ENCODE measurements at places on chromosomes 5 and 9.

GRCh38 chr5:57007344-57007743, 55.4 kb upstream of the MIER3 start:
- no peak for DNase-seq

DNA sequence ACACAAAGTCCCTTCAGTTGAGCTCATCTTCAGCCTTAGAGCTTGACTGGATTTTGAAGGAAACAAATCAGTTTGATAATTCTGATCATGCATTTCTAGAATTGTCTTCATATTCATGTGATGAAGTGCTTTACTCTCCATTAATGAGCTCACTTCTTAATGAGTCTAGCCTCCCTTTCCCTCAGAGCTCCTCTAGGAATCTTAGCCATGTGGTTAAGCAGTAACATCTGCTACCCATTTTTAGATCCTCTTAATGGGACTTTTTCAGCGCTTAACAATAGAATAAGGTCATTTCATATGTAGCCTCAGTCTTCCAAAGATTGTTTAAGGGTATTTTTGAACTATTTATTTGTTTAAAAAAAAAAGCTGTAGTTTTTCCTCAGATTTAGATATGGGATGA, 36.9 kb upstream of the LURAP1L start:
- no peak for DNase-seq

- DNase-seq = no peak
Observed at GRCh38 chr5:32017692-32018367, 156.3 kb downstream of the GOLPH3 start.

- DNase-seq = no peak
Observed at GRCh38 chr5:179234563-179235135, 110.6 kb downstream of the ADAMTS2 start.

GRCh38 chr9:94222870-94223269, 36.2 kb upstream of the ZNF169 start:
- DNase-seq = no peak

DNA sequence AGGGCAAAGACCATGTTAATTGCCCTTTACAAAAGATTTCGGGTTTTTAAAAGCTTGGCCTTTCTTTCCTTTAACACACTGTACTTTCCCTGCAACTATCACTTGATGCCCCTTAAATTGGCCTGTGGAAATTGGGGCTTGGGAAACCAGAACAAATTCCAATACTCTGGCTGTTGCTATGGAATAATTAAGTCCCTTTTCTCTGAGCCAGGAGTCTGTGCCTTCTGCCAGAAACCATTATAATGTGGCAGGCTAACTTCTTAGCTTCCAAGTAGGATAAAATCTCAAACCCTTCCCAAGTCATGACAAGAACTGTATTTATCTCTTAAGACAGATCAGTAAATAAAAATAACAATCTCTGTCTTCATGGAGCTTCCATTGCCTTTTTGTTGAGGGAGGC, 1.1 kb upstream of the SPINK1 start:
- DNase-seq = no peak

DNA sequence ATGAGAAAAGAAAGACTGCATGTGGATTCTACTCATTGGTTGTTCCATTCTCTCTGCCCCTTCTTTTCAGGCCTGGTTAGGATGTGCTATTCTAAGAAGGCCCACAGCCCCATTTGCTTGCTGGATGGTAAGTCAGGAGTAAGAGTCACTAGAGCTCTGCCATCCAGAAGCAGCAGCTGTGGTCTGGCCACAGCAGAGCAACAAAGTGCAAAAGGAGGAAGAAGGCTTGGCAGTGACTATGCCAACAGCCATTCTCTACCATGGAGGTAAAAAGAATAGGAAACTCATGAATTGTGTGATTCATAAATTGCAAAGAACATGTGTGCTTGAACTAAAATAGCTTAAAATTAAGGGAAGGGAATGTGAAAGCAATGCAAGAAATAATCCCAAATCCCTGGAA, 20.9 kb downstream of the KLHL3 start:
- DNase-seq = no peak

- DNase-seq = no peak
Observed at GRCh38 chr5:154841273-154841661, 9.1 kb downstream of the FAXDC2 start.

- DNase-seq = no peak
Observed at GRCh38 chr5:142749321-142749720, 20.9 kb upstream of the ARHGAP26 start.

DNA sequence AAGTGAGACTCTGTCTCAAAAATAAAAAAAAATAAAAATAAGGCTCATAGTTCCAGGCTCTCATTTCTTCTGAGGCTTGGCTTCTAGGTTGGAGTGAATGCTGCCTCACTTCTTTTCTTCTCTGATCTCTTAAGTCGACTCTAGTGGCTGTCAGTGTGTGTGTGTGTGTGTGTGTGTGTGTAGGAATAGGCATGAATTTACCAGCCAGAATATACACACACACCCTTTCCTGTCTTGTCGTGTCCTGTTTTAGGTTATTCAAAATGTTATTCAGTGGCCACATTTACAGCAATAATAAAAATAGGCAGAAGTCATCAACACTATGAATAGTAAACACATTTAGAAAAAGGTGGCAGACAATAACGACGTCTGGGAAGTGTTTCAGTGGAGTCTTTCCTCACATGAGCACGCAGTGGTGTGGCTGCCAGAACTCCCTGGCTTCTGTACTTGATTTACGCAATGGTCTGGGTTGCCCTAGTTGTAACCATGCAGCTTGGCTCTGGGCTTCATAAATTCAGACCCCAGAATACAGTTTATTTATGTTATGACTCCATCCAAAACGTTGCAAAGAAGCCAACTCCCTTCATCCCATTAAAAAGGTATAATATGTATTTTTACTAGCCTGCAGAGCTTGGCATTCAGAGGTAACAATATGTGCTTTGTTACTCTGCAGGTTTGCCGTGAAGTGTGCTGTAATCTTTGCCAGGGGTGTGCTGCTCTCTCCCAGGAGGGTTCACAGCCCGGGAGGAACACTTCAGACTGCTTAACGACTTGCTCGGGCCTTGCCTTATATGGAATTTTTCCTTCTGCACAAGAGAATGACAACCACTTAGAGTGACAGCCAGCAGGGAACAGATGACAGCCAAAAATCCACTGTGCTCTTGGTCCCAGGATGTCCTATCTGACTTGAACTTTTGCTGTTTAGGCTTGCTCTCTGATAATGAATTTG, 34.4 kb upstream of the PALM2AKAP2 start:
- DNase-seq = no peak

GRCh38 chr9:128406848-128407391, 13.7 kb upstream of the CERCAM start:
- DNase-seq = no peak

GRCh38 chr5:111138096-111138495, 45.9 kb downstream of the WDR36 start:
- DNase-seq = no peak

DNA sequence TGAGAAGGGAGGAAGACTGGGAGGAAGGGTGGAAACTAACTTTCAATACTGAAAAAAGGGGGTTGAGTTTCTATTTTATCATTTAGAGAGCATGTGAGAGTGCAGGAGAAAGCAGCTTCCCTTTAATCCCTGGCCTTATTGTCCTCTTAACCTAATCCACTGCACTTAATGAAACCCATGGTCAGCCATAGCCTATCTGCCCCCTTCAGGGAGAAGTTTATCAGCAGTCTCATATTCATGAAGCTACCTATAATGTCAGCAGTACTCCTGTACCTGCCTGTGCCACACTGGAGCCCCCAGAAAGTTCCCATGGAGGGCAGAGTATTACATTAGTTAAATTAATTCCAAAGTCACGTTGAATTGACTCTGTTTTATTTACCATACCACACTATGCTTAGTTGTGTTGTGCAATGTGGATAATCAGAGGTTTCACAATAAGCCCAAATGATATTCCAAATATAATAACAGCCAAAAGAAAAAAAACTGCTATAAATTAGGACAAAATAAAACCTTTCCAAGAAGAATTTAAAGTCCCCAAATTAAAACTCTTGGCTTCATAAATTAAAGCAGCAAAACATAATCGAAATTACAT, 62.9 kb downstream of the MUSK start:
- no peak for DNase-seq

GRCh38 chr5:132298298-132299212, 4.4 kb downstream of the SLC22A4 start:
- no peak for DNase-seq

- DNase-seq = no peak
Observed at GRCh38 chr5:109250533-109251329, 159.0 kb downstream of the PJA2 start.

- DNase-seq = no peak
Observed at GRCh38 chr9:114459464-114459863, 45.8 kb downstream of the WHRN start.

GRCh38 chr9:77953590-77953989, 78.0 kb downstream of the GNAQ start:
- no peak for DNase-seq

DNA sequence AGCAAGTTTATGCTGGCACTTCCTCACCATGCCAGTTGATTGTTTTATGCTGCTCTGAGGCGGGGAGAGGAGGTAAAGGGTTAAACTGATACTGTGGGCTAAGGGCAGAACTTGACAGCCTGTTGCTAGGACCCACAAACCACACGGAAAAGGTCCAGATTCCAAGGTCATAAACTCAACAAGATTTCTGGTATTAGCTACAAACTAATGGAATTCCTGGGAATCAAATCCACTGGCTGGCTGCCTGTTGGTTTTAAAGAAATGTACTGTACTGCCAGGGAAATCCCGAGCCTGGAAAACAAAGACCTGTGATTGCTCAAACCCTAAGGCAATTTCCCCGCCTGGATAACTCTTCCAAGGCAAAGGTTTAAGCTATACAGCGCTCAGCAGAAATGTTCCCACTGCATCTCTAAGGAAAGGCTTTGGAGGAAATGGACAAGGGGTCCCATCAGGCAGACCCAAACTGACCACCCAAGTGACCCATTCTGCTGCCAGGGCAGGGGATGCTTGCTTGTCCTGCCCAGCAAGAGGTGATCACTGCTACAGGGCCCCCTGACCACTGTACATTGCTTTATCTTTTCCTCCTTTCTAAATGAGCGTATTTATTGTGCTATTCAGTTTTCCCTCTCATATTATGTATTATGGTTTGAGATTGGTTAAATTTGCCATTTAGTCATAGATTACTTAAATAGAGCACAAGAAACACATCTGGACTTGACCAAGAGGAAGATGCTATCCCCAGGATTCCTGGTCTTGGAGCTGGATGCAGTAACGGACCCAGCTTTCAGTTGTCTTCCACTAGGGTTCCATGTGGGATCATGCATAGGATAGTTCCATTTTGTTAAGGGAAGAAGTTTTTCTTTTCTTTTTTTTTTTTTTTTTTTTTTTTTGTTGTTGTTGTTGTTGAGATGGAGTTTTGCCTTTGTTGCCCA, 124.3 kb downstream of the SUSD1 start:
- no peak for DNase-seq

GRCh38 chr9:78971540-78971939, 600.2 kb upstream of the TLE4 start:
- no peak for DNase-seq

DNA sequence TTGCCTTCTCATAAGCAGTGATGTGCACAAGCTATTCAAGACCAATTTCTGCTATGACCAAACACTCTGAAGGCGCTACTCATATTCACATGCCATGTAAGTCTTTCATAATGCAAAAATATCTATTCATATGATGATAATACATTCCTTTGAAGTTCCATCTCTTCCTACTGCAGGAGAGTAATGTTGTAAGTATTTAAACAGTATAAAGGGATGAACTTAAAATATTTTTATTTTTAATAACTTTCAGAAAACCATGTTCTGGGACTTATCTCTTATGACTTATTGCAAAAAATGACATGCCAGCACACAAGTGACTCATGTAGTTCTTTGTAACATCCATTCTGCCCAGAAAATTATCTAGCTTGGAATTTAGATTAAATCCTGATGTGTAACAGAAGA, 376.4 kb downstream of the KCTD16 start:
- DNase-seq = no peak

- no peak for DNase-seq
Observed at GRCh38 chr5:116569999-116570398, 4.6 kb downstream of the SEMA6A start.

GRCh38 chr5:159128070-159128541, 28.4 kb upstream of the EBF1 start:
- DNase-seq = no peak

DNA sequence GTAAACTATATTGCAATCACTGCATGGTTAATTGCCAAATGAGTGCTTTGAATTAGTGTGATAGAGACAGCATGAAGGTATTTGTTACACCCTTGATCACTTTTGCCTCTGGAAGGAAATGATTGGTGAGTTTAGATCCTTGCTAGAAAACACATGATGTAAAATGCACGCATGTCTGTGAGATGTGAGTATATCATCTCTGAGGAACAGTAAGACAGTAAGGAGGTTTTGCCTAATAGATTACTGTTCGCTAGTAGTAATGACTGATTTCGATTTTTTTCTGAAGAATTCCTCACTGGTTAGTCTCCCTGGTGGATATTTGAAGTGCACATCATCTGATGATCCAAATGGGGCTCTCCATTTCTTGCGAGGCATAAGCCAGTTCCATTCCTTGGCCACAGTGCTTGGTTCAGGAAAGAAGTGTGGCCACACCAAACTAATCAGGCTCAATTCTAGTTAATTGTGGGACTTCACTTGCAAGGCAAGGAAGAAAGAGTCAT, 156.4 kb upstream of the ADRA1B start:
- no peak for DNase-seq

DNA sequence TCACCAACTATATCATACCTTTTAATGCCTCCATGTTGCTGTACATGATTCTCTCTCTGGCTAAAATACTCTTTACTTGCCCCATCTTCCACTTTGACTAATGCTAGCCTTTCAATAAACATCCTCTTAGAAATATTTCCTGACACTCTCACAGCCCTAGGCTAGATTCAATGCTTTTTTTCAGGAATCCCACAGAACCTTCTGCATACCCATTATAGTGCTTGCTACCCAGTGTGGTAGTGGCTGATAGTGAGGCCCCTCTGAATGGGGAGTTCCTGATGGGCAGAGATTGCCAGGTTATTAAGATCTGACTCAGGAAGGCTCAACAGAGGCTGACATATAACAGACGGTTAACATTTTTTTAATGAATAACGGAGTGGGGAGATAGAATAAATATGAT, 11.6 kb downstream of the SSBP2 start:
- no peak for DNase-seq

DNA sequence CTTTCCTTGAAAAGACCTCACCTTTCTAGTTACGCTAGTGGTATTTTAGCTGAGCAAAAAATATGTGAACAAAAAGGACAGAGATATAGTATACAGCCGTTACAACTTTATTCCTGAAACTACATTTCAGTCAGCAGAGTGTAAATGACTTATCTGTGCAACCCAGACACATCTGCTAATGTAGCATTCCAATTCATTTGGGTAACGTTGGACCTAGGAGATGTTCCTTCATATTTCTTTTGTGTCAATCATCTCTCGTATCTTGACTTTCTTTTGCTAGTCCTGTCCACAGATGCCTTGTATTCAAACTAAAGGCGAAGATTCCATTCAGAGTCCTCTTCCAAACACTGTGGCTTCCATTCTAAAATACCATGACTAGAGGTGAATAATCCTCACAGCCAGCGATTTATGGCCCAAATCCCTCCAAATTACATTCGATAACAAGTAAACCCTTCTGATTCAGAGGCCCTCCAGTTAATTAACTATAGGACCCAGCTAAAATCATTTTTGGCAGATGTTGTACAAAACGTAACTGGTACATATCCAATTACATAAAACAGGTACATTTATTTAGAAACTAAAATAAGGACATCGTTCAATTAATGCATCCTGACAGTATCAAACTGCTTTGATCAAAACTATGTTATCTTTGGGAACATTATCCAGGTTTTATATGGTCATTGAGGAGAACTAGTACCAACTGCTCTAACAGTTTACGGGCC, 155.7 kb downstream of the DROSHA start:
- no peak for DNase-seq

- no peak for DNase-seq
Observed at GRCh38 chr5:14156650-14157492, 13.7 kb downstream of the TRIO start.
